ENCODE measurements at places on chromosomes 2 and 18.

- peak; percentile 92 for DNase-seq
These were observed 18.9 kb downstream of the ATP8B1 start for GRCh38 chr18:57784034-57784800.

DNA sequence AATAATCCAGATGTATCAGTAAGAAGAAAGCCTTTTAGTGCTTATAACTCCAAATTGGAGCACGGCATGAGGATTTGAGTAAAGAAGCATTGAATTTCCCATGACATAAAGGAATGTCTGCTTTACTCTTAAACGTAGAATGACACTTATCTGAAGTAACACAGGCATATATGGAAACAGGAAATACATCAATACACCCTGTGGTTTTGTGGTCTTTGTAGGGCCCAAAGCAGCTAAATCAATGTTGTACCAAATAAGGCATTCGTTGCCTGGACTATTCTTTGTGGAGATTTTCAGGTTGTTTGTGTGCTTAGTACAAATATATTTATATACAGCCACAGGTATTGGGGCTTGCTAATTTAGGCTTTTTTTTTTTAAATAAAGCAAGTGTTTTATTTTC, 660.5 kb downstream of the LRRTM4 start:
- peak; percentile 63 for DNase-seq

DNA sequence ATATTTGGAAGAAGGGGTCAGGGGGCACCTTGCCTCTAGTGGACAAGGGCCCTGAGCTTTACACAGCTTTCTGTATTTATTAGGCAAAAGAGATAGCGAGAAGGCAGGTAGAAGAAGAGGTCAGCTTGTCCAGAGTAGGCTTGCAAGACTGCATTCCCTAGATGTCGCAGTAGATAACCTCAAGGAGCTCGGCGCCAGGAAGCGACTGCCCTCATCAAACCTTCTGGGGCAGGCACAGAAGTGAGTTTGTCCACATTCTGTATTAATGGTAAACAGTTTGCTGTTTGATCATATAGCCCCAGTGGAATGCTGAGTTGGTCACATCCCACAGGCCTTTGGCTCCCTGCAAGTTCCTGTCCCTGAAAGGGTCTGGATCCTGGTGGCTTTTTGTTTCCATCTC, 7.0 kb downstream of the CHCHD5 start:
- no peak for DNase-seq

GRCh38 chr18:9944805-9945204, 31.0 kb downstream of the VAPA start:
- no peak for DNase-seq

DNA sequence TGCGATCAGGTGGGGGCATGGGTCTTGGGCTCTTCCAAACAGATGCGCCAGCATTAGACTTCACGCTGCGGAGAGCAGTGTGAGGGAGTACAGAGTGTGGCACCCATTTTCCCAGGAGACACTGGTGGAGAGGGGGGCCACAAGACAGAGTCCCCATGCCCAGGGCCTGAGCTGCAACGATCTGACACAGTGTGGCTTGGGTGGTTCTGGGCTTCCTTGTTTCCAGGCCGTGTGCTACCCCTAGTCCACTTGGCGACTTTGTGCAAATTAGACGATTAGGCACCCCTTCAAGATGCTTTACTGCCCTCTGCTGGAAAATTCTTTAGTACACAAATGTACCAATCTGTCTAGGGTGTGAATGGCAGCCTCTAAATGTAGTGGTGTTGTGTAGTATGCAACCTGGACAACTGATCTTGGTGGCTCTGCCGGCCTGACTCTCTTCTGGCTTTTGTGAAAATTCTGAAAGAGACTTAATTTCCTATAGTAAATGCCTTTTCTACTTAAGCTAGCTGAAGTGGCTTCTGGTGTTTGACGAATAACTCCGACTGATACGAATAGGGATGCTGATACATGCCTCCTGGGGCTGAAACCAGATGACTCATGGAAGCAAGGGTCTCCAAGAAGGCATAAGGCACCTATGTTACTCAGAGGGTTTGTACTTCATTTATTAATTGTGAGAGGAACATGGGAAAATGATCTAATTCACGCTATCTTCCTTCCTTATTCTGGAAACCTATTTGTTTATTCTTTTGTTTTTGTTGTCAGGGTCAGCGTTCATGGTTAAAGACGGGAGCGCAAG, 92.3 kb upstream of the SMAD2 start:
- peak; percentile 82 for DNase-seq

DNA sequence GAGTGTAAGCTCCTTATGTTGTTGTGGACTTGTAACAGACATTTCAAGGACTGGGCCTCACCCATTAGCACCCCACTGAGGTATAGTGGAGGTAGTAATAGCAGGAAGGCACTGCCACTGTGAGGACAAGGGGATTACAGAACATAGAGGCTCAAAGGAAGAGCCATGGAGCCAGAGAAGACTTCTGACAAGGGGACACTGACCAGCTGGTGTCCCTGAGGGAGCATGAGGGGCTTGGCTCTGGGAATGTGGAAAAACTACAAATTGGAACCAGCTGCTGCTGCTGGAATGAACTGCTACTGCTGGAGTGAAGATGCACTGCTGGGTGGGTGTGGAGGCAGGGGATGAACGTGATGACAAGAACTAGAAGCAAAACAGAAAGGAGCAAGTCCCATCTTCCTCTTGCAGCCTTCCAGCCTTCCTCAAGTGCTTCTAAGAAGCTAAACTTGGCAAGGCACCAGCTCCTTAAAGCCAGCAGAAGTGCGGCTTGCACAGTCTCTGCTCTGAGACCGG, 167.3 kb upstream of the NOSTRIN start:
- peak; percentile 81 for DNase-seq

Data from fibroblast of pulmonary artery (primary cell).